Retina (tissue), 1 donor: ENCODE measurements at places on chromosomes 12 and 14.

- no peak for DNase-seq
Measured at GRCh38 chr12:108320507-108321293, 18.4 kb downstream of the CMKLR1 start.

GRCh38 chr14:65237023-65237814 lies 134.9 kb upstream of the MAX start:
- DNase-seq: no peak

DNA sequence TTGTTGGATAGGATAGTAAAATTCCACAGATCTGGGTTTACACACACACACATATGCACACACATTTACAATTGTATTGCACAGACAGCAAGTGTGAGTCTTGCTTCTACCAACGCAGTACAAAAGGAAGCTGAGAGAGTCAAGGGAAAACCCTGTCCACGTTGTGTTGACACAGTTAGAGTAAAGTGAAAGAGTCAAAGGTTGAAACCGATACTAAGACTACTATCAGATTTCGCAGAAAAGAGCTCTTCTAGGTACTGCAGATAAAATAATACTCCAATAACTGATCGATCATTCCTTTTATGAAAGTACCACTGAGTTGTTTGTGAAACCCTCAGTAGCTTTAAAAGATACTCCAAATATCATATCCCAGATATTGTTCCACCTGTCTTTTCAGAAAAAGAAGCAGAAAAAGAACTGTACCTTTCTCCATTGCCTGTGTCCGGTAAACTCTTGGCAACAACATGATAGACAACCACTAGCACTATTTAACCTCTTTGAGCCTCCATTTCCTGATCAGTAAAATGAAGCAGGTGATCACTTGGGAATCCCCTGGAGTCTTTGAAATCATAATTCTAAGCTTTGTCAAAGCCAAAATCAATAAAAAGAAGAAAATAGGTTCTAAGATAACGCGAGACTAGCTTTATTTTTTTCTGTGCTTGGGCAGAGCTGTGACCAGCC lies 224.6 kb upstream of the FOXN3 start:
- no peak for DNase-seq

DNA sequence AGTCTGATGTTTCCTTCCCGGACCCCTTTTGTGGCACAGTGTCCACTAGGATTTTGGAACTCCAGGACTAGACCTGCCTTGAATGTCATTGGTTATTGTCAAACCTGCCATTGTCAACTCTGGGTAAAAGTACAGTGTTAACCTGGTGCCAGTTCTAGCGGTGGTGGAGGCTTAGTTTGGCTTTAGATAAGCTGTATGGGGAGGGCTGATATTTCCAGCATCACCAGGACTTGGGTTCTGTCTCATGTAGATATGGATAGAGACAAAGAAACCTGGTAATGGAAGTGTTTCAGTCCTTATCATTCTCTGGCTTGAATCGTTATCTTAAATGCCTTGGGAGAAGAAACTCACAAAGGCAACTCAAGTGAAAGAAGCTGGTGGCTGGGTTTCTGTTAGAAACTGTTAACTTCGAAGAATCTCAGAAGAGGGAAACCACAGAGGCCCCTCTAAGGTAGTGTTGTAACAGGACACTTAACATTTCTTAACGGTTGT lies 10.6 kb downstream of the CHST11 start:
- no peak for DNase-seq

- no peak for DNase-seq
Measured at GRCh38 chr12:64385019-64385418, 5.5 kb downstream of the C12orf56 start.

GRCh38 chr12:49942921-49943624 lies 7.5 kb upstream of the AQP2 start:
- peak; percentile 25 for DNase-seq

DNA sequence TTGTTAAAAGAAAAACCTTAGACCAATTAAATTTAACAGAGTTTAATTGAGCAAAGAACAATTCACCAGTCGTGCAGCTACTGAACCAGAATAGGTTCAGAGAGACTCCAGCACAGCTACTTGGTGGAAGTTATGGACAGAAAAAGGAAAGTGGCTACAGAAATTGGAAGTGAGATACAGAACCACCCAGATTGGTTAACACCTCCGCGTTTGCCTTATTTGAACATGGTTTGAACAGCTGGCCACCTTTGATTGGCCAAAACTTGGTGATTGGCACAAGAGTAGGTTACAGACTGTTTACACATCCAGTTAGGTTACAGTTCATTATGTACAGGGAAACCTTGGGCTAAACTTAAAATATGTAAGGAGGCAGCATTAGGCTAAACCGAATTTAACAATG lies 54.9 kb downstream of the SRGAP1 start:
- no peak for DNase-seq

DNA sequence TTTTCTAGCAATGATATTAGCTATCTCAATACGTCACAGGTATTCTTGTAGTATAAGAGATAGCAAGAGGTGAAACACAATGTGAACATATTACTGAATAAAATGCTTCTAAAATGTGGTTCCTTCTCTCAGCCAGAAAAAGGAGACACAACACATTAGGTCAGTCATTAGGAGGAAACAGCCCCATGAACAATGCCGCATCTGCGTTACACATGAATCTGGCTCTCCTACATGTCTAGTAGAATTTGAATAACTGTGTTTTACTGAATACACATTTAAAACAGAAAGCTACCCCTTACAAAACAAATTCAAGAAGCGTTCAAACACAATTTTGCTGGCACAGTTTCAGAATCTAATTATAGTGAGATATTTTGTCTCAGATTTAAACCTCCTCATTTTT lies 51.6 kb downstream of the EFCAB11 start:
- no peak for DNase-seq

GRCh38 chr14:49892301-49892635 lies 614 bp upstream of the ARF6 start:
- DNase-seq: no peak

GRCh38 chr12:68890701-68891113 lies 42.3 kb downstream of the CPM start:
- DNase-seq: no peak

GRCh38 chr12:98403385-98403784 lies 112.0 kb upstream of the TMPO start:
- DNase-seq: no peak

- DNase-seq: no peak
Measured at GRCh38 chr12:108169708-108170107, 40.6 kb downstream of the WSCD2 start.

DNA sequence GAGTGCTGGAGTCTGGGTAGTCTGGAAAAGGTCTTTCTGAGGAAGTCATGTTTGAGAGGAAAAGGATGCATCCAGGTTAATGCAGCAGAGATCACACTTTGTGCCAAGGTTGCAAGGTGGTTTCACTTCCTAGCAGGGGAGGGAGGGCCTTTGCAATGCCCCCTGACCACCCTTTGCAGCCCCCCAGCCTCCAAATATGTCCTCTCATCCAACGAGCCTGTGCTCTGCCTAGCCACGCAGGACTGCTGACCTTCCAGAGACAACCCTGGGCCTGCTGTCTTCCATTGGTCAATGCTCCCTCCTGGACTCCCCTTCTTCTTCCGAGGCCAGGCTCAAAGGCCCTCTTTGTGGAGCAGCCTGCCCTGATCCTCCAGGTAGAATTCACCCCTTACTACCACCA lies 47.3 kb upstream of the TUNAR start:
- DNase-seq: no peak

DNA sequence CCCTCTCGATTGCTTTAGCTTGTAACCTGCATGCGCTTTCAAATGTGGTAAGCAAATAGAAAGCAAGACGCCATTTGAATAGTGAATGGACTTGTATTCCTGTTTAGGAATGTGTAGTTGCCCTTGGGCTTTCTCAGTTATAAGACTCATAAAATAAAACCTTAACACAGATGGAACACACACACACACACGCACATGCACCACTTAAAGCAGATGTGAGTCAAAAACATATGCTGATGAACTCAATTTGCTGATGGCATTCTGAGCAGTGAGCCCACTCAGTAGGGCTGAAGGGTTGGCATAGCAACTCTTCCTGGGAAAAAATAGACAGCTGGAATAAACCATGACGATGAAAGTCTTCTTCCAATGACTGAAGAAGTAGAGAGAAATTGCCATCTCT lies 360.5 kb downstream of the APAF1 start:
- DNase-seq: no peak

DNA sequence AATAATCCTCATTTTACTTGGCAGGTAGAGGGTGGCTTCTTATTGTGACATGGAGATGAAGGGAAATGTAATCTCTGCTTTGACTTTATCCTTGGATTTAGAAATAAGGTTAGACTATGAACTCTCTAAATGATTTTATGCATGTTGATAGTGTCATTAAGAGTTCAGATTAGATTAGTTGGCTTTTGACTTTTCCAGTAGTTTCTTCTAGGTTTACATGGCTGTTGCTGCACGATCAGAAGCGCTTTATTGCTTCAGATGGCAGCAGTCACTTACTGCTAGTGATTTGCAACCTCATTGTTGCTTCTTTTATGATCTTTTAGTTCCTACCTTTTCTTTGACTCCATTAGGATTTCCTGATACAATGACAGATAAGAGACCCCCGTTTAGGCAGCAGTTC lies 32.3 kb downstream of the SLC15A5 start:
- no peak for DNase-seq

DNA sequence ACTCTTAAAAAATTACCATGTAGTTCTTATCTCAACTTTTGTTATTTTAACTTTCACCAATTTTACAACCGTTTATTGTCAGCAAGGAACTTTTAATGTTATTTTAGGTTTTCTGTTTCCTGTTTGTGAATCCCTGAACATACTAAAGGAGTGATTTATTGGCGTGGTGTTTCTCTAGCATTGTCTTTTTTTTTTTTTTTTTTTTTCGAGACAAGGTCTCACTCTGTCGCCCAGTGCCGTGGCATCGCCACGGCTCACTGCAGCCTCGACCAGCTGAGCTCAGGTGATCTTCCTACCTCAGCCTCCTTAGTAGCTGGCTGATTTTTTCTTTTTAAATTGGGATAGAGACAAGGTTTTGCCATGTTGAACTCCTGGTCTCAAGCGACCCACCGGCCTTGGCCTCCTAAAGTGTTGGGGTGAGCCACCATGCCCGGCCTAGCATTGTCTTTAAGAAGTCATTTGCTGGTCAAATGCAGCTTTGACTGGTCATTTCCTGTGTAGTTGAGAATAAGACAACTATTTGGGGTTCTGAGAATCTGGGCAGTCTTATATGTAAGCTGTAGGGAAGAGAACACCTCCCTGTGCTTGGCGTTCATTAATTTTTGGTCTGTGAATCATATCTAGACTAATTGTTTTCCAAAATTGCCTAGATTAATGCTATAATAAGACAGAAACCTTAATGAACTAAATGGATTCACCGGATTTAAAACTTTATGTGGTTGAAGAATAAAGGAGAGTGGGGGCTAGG lies 2.1 kb downstream of the WASHC4 start:
- DNase-seq: no peak

- DNase-seq: no peak
Measured at GRCh38 chr14:35875296-35875695, 49.2 kb downstream of the BRMS1L start.

GRCh38 chr12:52557476-52557875 lies 4.5 kb upstream of the KRT71 start:
- no peak for DNase-seq

DNA sequence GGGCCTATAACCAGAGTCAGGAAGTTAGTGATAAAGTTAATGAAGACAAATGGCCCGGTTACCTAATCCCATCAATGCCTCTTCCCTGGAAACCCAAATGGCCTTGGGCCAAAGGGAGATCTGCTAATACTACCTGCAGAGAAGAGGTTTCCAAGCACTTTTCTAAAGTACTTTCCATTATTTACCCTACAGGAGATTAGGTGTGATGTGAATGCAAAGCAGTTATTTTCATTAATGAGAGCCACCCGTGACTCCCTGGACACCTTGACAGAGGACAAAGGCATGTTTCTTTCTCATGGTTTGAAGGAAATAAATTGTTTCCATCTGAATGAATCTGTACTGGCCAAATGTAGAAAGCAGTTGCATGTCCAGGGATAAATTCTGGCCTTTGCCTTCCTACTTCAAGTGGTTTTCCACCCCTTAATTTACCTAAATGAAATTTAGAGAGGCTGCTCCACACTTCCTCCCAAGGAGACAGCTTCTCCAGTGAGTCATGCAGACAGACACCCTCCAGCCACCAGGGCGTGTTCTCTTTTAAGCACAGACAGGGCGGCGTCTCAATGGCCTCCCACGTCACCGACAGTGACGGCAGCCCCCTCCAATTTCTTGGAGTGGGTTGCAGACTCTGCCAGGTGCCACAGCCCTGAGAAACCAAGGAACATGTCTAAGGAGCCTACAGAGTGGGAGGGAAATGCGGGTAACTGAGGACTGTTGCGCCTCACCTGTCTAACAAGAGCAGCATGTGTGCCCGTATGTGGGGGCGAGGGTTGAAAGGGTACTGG lies 43.9 kb upstream of the GNPNAT1 start:
- DNase-seq: no peak

DNA sequence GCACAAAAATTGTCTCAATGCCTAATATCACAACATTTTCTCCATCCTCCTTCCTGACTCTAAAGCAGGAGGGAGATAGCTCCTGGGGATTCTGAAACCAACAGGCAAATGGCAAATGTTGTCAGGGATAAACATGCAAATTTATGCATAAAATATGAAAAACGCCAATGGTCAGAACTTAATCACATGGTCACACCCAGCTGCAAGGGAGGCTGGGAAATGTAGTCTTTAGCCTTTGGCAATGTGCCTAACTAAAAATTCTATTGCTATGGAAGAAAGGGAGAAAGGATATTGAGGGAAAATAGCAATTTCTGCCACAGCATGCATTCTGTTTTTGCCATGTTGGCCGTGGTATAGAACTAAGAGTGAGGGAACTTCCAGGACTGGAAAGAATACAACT lies 11.7 kb upstream of the OASL start:
- DNase-seq: no peak

DNA sequence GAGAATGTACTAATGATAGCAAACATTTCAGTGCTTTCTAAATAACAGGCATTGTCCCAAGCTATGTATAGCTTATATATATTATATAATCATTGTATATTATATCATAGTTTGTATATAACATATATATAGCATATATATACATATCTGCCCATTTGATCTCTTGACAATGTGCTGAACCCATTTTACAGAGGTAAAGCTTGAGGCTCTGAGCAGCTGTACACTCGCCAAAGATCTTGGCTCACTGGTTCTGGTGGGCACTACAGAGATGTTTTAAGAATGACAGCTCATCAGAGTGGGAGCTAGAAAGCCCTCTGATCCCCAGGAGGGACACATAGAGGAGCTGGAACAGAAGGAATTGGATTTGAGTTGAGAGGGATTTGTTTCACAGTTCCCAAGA lies 68.2 kb upstream of the ACTN1 start:
- DNase-seq: no peak
